Activated CD4-positive, alpha-beta memory T cell treated with anti-CD3 and anti-CD28 coated beads, Interleukin-2, amount 10 ng/mL, durations not matched to agents 7 days and 5 days (primary cell): ENCODE measurements at places on chromosomes 1 and 21.

- no peak for DNase-seq
These were observed 42.0 kb downstream of the FCRL3 start for GRCh38 chr1:157658571-157658970.

DNA sequence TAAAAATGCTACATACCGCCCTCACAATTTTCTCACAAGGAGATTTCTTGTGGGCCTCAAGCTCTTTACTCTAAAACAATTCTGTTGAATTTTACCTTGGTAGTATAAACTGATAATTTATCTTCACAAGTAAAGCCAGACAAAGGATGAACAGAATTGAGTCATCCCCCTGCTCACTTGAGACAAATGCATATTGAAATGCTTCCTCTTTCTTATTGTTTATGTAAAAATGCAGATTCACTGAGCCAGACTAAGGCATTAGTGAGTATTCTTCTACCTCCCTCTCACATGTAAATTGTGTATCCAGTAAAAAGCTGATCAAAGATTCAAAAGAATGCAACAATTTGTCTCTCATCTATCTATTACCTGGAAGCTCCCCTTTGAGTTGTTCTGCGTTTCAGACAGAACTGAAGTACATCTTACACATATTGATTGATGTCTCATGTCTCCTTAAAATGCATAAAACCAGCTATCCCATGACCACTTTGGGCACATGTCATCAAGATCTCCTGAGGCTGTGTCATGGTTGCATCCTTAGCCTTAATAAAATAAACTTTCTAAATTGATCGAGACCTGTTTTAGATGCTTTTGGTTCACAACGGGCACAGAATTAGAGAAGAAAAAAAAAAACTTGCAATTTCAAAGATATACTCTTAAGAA lies 743.1 kb upstream of the B3GALT2 start:
- no peak for DNase-seq

- no peak for DNase-seq
These were observed 21.7 kb downstream of the APP start for GRCh38 chr21:26148840-26149354.

GRCh38 chr1:65393347-65393746 lies 27.1 kb upstream of the LEPR start:
- DNase-seq = peak; percentile 59

DNA sequence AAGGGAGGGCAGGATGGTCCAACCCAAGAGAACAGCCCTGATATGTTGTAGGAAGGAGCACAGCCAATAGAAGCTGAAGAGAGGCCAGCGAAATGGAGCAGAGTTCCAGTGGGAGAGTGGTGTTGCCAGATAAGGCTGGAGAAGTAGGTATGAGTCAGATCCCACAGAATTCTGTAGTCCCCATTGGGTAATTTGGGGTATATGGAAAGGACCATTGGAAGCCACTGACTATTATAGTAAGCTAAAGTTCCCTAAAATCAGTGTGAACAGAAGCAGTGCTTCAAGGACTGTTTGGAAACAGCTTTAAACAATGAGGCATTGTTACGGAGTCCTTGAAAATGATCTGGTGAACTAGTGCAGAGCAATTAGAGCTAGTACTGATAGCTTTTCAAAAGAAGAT lies 63.0 kb downstream of the DISP1 start:
- DNase-seq = no peak
